ENCODE measurements at places on chromosomes 3 and 15.

DNA sequence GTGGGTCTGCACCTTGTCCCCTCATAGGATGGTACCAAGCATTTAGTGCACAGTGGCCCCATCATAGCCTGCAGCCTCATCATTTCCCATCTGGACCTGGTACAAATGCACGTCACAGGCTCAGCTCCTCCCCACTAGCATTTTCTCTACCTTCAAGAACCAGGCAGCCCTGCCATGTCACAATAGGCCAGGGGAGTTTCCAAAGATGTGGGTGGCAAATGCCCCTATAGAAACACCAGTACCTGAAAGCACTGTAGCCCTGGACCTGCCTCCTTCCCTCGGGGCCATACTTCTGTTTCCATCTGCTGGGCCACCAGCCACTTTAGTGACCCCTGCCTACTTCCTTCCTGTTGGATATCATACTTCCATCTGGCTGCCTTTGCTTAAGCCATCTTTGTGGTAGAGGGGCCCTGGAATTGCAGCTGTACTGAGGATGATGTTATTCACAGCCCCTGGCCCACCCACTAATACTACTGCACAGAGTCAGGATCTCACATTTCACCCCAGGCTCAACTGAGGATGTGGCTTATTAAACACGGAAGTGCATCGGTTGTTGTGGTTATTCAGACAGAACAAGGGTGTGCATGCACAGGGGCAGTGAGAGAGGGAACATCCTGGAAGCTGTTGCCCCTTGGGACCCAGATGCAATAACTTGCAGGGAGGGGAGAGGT lies 3.8 kb downstream of the TCTA start:
- peak; percentile 29 for DNase-seq

DNA sequence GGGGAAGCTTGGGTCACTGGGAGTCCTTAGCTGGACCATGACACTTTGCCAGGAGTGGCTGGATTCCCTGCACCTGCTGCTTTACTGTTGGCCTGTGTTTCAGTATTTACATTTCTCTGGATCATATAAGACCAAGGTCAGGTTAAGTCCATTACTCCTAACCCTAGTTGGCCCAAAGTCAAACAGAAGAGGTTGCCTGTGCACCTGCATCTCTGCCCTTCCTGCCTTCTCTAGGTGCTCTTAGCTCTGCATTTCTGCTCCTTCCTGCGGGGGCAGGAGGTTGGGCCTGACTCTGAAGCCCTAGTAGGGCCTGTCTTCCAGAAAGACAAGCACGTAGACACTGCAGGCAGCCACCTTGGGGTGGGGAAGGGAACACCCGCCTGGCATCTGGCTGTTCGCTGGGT lies 124.3 kb downstream of the RPLP1 start:
- no peak for DNase-seq

- DNase-seq: no peak
Observed at GRCh38 chr15:96066126-96066525, 264.4 kb upstream of the NR2F2 start.

- no peak for DNase-seq
Observed at GRCh38 chr15:47817969-47818548, 100.8 kb downstream of the SEMA6D start.

DNA sequence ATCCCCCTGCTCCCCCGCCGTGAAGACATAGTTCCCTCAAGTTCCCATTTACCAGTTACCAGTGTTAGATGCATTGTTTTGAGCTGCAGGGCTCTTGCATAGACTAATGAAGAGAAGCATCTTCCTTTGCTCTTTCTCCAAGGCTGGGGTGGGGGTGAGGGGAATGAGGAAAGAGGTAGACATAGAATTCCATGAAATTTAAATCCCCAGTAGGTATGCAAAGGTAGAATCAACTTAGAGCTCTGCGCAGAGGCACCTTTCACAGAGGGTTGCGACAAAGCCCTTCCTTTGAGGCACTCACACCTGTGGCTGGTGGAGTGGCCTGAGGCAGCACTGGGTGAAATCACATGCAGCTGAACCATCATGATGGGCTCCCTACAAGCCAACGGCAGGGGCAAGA lies 101.3 kb downstream of the WDR76 start:
- DNase-seq: no peak

GRCh38 chr15:49494842-49495241 lies 71.8 kb downstream of the FGF7 start:
- no peak for DNase-seq

- DNase-seq: no peak
Observed at GRCh38 chr3:119913021-119913420, 131.1 kb downstream of the NR1I2 start.

DNA sequence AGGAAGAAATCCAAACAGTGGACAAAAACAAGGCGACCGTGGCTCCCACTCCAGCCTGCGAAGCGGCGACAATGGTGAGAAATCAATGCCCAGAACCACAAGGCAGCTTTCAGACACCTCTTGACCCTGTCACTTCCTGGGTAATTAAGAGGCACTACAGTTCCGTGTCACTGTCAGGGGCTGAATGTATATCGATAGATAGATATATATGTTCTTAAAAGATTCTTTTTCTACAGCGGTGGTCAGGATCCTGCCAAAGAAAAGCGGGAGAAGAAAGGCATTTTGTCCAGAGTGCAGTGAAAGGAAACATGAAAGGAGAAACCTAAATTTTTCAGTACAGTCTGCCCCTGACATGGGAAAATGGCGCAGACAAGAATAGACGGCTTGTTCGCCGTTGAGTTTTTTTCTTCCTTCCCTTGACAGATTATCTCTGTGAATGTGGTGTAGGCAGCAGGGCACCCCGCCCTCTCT lies 56.2 kb upstream of the HES1 start:
- no peak for DNase-seq

- DNase-seq: no peak
Observed at GRCh38 chr15:43828061-43828657, 1.4 kb downstream of the WDR76 start.

DNA sequence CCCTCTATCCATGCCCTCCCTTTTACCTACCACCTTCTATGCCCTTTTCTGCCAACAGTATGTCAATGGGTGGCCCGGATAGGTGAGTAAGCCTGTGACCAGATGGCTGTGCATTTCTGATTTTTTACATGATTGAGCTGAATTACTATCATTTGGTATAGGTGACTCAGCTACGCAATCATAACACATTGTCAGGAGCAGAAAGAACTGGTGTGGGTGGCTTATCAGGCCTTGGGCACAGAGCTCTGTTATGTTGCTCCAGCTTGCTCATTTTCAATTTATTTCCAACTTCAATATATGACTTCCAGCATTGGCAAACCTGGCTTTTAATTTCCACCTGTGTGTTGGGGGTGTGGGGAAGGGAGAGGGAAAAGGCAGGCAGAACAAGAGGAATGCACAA lies 86.6 kb upstream of the AGBL1 start:
- DNase-seq: no peak

GRCh38 chr3:31810991-31811433 lies 170.1 kb downstream of the OSBPL10 start:
- DNase-seq: no peak

GRCh38 chr3:98530676-98531075 lies 1.1 kb upstream of the GPR15 start:
- DNase-seq: no peak

DNA sequence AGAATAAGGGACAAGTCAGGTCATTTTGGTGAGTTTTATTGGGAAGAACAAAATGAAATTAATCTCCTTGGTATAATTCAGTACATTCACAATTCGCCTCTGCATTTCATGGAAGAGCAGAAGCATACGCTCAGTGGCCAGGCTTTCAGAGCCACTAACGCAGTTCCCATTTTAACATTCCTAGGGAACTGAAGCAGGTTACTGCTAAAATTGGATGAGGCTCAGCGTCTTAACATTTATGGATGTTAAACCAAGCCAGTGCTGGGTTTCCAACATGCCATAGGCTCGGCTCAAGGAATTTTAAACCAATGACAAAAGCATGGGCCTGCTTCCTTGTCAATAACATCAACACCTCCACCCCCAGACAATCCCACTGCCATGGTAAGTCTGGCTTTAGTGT lies 172.7 kb upstream of the PRICKLE2 start:
- DNase-seq: no peak

DNA sequence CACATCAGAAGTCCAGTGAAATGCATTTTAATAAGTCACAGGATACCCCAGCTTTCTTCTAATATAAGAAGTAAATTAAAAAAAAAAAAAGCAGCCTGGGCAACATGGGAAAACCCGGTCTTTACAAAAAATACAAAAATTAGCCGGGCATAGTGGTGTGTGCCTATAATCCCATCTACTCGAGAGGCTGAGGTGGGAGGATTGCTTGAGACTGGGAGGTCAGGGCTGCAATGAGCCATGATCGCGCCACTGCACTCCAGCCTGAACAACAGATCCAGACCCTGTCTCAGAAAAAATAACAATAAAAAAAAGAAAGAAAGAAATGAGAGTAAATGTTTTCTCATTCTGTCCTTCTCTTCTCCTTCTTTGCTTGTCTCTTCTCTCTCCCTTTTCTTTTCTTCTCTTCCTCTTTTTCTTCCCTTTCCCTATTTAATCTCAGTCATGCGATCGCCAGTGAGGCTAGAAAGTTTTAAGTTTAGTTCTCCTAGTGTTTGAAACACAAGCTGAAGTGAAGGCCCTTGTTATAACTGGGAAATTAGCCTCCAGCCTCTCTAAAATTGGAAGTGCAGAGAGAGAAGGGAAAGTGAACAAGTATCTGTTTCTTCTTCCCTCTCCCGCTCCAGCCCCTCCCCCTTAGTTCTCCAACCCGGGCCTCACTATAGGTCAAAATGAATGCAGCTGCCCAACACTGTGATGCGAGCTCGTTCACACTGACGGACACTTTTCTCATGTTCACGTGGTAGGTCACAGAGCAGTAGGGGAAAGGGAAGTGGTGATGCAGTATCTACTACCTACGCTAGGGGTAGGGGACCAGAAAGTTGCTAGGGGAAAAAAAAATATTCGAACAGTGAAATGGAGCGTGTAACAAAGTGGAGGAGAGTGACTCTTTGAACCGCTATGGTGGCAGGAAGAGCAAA lies 23.5 kb upstream of the TSC22D2 start:
- no peak for DNase-seq

DNA sequence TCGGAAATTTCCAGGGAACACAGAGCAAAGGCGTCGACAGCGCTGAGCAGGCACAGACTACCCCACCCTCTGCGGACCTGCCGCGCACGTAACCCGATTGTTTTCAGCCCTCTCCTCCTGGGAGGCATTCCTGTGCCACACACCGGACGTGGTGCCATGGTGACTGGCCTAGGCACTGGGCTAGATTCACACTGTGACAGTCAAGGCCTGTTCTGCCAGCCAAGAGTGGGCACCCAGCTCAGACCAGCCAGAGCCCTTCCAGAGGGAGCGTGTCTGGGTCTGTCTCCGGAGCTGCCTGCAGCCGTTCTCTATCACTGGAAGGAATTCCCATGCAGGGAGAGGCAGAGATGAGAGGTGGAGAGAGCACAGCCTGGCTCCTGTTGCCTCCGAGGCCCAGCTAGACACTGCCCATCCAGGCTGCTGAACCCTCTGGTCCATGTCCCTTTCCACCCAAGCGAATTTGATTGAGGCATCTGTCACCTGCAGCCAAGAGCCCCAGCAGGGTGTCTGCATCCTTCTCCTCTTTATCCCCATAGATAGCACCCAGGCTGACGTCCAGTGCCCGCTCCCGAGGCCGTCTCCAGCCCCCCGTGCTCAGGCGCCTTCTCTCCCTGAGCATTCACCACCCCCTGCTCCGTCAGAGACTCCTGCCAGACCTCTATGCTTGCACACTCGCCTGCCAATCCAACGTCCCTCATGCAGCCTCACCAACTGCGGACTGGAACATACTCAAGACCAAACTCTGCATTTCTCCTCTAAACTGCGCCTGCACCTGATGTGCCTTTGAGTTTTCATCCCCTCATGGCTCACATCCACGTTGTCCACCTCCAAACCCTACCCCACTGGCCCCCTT lies 267.5 kb downstream of the OCA2 start:
- DNase-seq: no peak

DNA sequence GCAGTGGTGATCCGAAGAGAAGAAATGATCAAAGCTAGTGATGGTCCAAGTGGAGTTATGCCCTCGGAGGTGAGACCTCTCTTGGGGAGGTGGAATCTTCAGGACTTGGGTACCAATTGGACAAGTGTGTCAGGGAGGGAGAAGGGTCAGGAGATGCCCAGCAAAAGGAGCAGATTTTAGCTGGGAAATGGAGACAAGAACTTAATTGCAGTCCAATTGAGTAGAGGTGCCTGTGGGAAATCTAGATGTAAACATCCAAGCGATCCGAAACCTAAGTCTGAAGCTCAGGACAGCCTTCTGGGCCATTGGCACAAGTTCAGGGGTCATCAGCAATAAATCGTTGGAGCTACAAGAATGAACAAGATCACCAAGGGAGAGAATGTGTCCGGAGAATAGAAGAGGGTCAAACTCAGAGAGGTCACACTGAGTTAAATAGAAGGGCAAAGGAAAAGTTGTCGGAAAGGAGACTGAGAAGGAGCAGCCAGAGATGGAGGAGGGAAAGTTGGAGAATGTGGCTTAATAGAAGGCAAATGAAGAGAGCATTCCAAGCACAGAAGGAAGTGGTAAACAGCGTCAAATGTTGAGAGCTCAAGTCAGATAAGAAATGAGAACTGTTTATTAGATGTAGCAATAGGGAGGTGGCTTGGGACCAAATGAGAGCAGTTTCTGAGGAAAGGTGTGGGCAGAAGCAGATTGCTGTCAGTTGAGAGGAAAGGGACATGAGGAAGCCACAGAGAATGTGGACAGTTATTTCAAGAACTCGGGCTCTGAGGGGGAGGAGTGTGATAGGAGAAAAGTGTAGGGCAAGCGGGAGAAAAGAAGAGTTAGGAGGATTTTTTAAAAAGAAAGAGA lies 64.2 kb upstream of the FNDC3B start:
- no peak for DNase-seq

DNA sequence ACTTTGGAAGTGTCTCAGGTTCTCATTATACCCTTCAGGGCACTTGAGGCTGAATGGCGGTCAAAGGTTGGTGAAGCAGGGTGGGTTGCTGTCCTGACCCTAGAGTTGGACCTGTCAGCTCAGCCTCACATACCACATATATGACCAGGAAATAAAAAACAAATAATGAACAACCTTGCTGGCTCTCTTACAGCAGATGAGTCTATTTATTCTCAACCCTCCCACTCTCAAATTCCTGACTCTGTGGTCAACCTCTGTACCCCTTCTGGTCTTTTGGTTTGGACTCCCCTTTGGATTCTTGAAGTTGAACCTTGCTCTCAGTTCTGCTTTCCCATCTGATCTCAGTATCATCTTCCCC lies 16.9 kb downstream of the PPP2R3A start:
- no peak for DNase-seq

- no peak for DNase-seq
Observed at GRCh38 chr3:123655400-123655799, 70.5 kb upstream of the HACD2 start.

- DNase-seq: no peak
Observed at GRCh38 chr3:27335571-27335970, 33.6 kb downstream of the NEK10 start.
